ENCODE measurements at places on chromosomes 7 and 10.

GRCh38 chr10:104563548-104563947, 77.5 kb upstream of the SORCS3 start:
- DNase-seq: no peak

DNA sequence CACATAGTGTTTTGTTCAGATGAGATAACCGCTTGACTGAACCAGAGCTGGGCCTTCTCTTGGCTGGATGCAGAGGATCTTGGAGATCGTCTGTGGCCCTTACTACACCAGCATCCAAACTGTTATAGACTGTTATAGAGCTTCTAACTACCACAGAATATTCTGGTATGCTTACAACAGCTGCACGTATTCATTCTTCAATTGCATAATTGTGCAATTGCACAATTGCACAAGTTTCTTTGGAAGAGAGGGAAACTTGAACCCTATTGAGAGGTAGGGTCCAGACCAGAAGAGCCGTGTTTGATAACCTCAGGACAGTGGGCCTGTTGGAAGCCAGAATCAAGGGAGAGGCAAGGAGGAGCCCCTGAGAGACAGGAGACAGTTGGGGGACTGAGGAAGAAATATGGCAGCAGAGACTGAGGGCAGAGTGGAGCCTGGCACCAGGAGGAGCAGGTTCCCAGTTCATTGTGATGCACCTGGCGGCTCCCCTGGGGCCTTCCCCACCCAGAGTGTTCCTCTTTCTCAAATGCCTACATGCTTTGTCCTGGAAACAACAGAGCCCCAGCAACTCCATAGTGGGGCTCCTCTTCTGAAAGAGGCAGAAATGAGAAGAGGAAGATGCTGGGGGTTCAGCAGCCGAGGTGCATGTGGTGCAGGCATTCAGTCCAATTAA, 64.1 kb downstream of the PTPRZ1 start:
- no peak for DNase-seq

GRCh38 chr10:33781606-33782395, 447.3 kb upstream of the NRP1 start:
- no peak for DNase-seq

DNA sequence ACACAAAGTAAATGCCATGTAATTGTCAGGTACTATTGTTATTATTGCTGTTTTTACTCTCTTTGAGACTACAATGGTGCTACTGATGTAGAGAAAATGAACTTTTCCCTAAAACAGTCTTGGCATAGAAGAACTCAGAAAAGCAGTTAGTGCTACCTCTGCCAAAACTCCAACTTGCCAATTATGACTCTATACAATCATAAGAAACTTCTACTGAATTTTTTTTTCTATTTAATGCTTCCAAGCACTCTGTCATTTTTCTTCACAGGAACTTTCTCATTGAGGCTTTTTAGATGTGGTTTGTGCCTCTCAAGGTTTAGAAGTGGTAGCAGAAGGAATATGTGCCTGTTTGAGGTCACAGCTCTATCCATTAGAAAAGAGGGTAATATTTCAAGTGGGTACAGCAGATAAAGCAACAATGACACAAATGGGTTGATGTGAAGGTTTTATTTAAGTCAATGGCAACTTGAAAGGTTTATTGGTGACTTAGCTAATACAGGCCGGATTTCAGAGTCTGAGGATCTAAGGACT, 64.0 kb upstream of the FERD3L start:
- no peak for DNase-seq

GRCh38 chr10:35470925-35471315, 134.2 kb upstream of the GJD4 start:
- no peak for DNase-seq

- no peak for DNase-seq
These were observed 44.6 kb downstream of the WAC start for GRCh38 chr10:28577506-28577905.

GRCh38 chr10:44382131-44382858, 2.6 kb downstream of the CXCL12 start:
- no peak for DNase-seq

GRCh38 chr10:84924131-84924530, 595.7 kb downstream of the CCSER2 start:
- DNase-seq: no peak

GRCh38 chr10:122191936-122192541, 79.1 kb upstream of the BTBD16 start:
- DNase-seq: no peak

DNA sequence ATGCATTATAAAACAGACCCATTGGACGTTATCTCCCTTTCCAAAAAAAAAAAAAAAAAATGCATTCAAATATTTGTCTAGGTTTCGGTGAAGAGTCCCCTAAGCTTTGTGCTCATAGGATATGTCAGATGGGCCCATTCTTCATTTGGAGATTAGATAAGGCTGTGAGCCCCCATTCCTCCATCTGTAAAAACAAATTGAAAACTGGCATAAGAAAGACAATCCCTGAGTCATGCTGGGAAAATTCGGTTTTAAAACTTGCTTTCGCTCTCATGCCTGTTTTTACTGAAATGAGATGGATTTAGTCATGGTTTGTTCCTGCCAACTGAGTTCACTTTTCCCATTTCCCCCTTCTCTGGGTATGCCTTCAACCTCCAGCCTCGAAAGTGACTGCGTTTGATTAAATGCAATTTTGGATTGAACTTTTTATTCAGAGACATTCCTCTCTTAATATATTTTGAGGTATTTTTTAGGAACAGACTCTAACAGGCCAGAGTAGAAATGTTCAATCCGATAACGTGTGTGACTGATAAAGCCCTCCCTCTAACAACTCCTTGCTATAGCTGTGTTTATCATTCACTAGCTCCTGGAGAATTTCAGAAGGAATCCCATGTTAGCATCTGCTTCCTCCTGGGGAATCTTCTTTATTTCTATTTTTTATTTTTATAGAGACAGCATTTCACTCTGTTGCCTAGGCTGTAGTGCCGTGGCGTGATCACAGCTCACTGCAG, 190.9 kb upstream of the LYZL2 start:
- no peak for DNase-seq
